ENCODE measurements at places on chromosomes 12 and 14. TPM values are rescaled to one million over a fixed set of nuclear protein-coding genes. Genes with fewer than 3 reads are reported as not detected.

ARHGAP9 gene
- total RNA-seq, result 116 TPM

OLR1 gene
- total RNA-seq, result 0.11 TPM

ATP2A2 gene
- total RNA-seq, result 199 TPM

APOF gene
- not detected for total RNA-seq

SPIC gene
- total RNA-seq, result not detected

ASB2 gene
- 98.0 TPM for total RNA-seq

MYF5 gene
- total RNA-seq, result not detected

SETD1B gene
- total RNA-seq, result 31.3 TPM

GALNT16 gene
- 0.11 TPM for total RNA-seq

CLEC14A gene
- not detected for total RNA-seq

WSCD2 gene
- total RNA-seq, result not detected

OTX2 gene
- total RNA-seq, result not detected

JAG2 gene
- 1.2 TPM for total RNA-seq

GPR162 gene
- not detected for total RNA-seq

RARG gene
- total RNA-seq, result 67.0 TPM

L2HGDH gene
- total RNA-seq, result 19.7 TPM

CYP27B1 gene
- 7.2 TPM for total RNA-seq

TNFAIP2 gene
- total RNA-seq, result 0.70 TPM

Data from CD8-positive, alpha-beta memory T cell (primary cell).